LNCaP clone FGC (cell line): ENCODE measurements at places on chromosomes 2 and 18.

GRCh38 chr2:233115741-233116140 is 55.6 kb downstream of the INPP5D start:
- no peak for DNase-seq

GRCh38 chr2:45014016-45014702 is 4.9 kb upstream of the SIX2 start:
- no peak for DNase-seq

DNA sequence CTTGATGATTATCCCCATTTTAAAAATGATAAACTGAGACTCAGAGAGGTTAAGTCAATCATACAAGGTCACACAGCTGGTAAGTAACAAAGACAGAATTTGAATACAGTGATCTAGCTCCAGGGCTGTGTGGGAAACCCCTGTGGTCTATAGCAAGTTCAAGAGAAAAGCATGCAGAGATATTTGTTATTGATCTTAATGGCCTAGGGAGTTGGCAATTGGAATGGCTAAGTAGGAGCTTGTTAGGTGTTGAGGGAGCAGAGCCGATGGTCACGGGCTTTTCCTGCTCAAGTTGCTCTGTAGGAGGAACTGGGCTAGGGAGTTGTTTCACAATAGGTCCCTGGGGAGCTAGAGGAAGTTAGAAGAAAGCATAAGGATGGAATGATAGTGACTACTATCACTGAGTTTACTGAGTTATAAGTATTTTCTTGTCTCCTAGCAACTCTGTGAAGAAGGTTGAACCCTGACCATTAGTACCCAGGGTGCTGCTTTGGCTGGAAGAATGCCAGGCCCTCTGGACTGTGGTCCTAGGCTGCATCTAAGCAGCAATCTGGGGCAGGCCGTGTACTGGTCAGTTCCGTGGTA is 30.0 kb downstream of the RNF125 start:
- no peak for DNase-seq

GRCh38 chr2:239204136-239204875 is 196.5 kb downstream of the HDAC4 start:
- DNase-seq, result no peak

- DNase-seq, result no peak
These were observed 13.0 kb downstream of the ANTXR1 start for GRCh38 chr2:69026026-69026425.

GRCh38 chr18:23718243-23718720 is 29.0 kb downstream of the LAMA3 start:
- no peak for DNase-seq
